ENCODE measurements at places on chromosomes 16 and 17.

GRCh38 chr16:54335230-54335629 lies 48.6 kb upstream of the IRX3 start:
- no peak for DNase-seq

GRCh38 chr17:34051046-34051445 lies 204.0 kb upstream of the CCL2 start:
- no peak for DNase-seq

DNA sequence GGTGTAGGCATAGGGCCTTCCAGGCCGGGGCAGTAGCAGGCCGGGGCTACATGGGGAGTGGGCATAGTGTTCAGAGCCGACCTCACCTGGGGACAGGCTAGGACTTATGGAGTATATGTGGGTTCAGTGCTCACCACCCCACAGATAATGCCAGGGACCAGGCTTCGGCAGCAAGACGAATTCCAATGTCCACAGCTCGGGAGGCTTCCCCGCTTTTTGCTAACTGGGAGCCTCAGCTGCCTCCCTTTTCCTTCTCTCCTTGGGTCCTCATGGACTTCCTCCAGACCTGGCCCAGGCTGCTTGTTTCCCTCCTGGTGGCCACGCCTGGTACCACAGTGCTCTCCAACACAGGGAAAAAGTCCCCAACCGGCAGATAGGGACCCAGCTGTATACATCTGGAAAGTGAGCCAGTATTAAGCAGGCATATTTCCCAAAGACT lies 20.1 kb upstream of the SLC46A1 start:
- no peak for DNase-seq

GRCh38 chr17:80107231-80108021 lies 6.0 kb downstream of the GAA start:
- no peak for DNase-seq

- DNase-seq, result no peak
Measured at GRCh38 chr16:11990702-11991390, 14.3 kb downstream of the SNX29 start.

DNA sequence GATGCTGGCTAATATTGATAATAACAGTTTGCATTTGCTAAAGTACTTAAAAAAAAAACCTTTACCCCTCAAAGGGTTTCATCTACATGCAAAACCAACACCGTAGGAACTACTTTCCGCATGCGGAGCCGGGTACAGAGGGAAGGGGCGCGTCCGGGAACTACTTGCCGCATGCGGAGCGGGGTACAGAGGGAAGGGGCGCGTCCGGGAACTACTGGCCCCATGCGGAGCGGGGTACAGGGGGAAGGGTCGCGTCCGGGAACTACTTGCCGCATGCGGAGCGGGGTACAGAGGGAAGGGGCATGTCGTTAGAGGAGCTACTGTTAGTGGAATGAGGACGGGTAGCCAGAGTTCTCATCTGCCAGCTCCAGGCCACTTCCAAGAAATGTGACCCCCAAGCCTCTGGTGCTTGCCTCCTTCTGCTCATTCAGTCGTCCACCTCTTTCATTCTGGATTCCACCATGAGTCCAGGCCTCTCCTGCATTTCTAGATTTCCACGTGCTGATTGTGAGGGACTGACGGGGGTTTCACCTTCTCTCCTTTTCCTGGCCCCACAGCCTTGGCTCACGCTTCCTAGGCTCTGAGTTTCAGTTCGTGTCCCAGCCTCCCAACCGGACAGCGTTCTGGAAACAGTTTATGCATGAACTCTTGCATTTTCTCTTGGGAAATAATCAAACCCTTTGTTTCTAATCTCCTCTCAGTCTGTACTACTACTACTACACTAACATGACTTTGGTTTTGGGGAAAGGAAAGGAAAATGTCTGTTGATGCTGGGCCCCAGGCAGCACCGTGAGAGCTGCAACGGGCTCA lies 26.9 kb downstream of the MINK1 start:
- DNase-seq, result no peak

DNA sequence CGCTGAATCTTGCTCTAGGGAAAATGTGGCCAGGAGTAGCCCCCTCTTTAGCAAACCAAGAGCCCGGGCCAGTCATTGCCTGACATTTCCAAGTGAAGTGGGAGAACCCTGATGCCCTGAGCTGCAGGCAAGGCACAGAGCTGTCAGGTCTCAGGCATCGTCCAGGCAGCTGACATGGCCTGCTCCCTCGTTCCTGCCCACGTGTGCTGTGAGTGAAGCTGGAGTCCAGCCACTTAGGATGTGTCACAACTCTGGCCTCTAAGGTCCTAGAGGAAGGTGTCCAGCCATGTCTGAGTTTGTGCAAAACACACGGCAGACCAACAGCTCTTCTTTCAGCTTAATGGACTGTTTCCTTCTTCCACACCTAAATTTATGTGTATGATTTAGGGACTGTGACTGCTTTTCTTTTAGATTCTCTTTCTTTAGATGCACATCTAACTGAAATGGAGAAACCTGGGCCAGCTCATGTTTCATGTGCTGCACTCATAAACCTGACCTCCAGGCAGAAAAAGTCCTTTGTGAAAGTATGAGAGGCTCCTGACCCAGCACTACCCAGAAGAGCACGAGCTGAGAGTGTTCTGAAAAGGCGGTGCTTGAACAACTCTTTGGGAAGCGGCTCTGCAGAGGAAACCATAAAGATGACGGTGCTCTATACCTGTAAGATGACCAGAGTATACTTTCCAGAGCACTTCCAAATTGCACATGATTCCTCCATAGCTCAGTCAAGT lies 14.8 kb upstream of the LIMD2 start:
- no peak for DNase-seq

DNA sequence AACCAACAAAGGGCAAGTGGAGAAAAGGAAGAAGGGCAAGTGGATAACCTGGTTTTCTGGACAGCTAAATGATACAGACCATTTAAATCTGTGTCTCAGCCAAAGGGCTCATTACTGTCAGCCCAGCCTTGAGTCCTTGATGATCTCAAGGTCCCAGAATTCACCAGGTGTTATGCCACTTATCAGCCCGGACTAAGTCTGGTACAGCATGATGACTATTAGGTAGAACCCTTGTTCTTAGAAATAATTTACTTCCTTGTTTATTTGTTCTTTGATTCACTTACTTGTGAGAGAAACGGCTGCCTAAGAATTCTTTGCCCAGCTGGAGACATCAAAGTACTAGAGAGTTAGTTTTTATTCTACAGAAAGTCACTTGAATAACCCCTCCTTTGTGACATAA lies 3.5 kb downstream of the PDILT start:
- no peak for DNase-seq
